ENCODE measurements at places on chromosomes 12 and 14. TPM values are rescaled to one million over a fixed set of nuclear protein-coding genes. Genes with fewer than 3 reads are reported as not detected.

GRCh38 chr12:107884769-107885694 is 110.5 kb downstream of the ASCL4 start:
- H3K4me3 ChIP-seq, result no peak overlapping the region
- H3K27ac ChIP-seq, result no peak overlapping the region
- DNase-seq, result no peak
- no peaks in the 10 kb centered on the region for H3K36me3 ChIP-seq
- no peaks in the 10 kb centered on the region for H3K4me1 ChIP-seq

DNA sequence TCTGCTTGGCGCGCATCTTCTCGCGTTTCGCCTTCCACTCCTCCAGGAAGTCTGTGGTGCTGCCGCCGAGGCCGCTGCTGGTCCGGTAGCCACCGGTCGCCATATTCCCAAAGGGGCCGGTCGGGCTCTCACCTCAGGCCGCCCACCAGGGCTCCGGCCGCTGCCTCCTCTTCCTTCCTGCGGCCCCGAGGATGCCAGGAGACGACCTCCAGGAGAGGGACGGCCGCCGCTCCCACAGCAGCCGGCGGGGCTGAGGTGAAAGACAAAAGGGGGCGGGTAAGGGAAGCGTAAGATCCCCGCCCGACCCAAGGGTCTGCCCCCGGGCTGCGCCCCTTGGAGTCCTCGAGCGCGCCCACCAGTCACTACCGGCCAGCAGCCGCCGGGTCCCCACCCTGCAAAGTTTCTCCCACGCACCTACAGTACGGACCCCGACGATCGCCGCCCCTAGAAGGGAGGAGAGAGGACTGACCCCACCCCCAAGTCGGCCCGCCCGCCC is 574 bp downstream of the PAWR start:
- no peak for DNase-seq
- peak overlapping the region; percentile 99 for H3K27ac ChIP-seq
- H3K4me1 ChIP-seq, result peaks cover 38% of the 10 kb centered on the region
- peak overlapping the region; percentile 92 for H3K4me3 ChIP-seq
- no peaks in the 10 kb centered on the region for H3K27me3 ChIP-seq

- no peaks in the 10 kb centered on the region for H3K36me3 ChIP-seq
- no peak overlapping the region for H3K4me3 ChIP-seq
- no peak overlapping the region for H3K27ac ChIP-seq
- no peaks in the 10 kb centered on the region for H3K27me3 ChIP-seq
- peaks cover 6% of the 10 kb centered on the region for H3K4me1 ChIP-seq
Observed at GRCh38 chr12:113196990-113197389, 11.5 kb downstream of the RITA1 start.

PSMD9 gene
- 90.5 TPM for polyA plus RNA-seq

TNFAIP2 gene
- polyA plus RNA-seq, result 0.71 TPM

AQP6 gene
- polyA plus RNA-seq, result 0.57 TPM

DNA sequence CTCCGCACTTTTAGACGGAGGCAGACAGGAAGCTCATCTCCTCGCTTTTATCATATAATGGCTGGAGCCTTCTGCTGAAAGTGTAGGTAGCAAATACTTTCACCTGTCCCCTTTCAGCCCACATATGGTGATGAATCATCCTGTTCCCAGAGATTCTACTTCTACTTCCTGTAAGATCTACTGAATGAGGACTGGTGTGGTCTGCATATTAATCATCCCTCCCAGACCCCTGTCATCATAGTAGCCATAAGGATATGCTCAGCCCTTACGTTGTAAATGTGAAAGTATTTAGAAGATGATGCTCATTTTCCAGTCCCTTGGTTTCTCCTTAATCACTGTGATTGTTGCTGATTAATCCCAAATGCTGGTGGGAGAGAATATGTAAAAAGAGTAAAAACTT is 268.2 kb upstream of the GRIP1 start:
- H3K4me3 ChIP-seq, result no peak overlapping the region
- no peak overlapping the region for H3K27ac ChIP-seq
- DNase-seq, result no peak
- no peaks in the 10 kb centered on the region for H3K36me3 ChIP-seq
- no peaks in the 10 kb centered on the region for H3K27me3 ChIP-seq

GRCh38 chr12:570921-571794 is 92.1 kb downstream of the NINJ2 start:
- no peaks in the 10 kb centered on the region for H3K36me3 ChIP-seq
- DNase-seq, result no peak

- H3K4me3 ChIP-seq, result no peak overlapping the region
- peaks cover 4% of the 10 kb centered on the region for H3K36me3 ChIP-seq
- no peak overlapping the region for H3K27ac ChIP-seq
- no peaks in the 10 kb centered on the region for H3K27me3 ChIP-seq
Observed at GRCh38 chr12:132582058-132582420, 28.3 kb downstream of the LRCOL1 start.

GRCh38 chr14:105093431-105094192 is 28.4 kb upstream of the GPR132 start:
- peaks cover 46% of the 10 kb centered on the region for H3K4me1 ChIP-seq
- no peaks in the 10 kb centered on the region for H3K27me3 ChIP-seq
- H3K27ac ChIP-seq, result peak overlapping the region; percentile 64
- H3K4me3 ChIP-seq, result peak overlapping the region; percentile 73
- no peak for DNase-seq
- H3K36me3 ChIP-seq, result no peaks in the 10 kb centered on the region

PIWIL1 gene
- polyA plus RNA-seq, result 0.13 TPM
